NCI-H460 (cell line): ENCODE measurements at places on chromosomes 3 and 15.

DNA sequence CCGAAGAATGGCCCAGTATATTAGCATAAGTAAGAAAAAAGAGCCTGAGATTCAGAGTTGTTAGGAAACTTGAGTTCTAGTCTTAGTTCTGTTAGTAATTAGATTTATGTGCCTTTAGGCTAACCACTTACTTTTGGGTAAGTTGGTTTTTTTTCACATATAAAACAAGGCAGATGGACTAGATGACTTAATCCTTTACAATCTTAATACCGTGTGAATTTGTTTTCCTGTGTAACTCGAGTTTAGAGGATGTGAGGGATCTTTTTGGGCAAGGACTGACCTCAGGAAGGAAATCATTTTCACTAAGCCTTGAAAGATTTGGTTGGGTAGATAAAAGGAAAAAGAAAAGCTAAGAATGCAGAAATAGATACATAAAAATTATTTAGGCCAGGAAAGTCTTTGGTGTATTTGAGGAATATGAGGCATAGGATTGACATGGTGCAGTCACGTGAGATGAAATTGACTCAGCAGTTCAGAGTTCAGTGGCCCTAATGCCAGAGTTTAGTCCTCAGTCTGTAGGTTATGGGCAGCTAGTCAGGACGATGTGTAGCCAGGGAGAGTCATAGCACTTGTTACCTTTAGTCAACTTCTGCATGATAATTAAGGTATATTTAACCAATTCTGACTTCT is 34.6 kb downstream of the PAK2 start:
- no peak for DNase-seq

- no peak for DNase-seq
Measured at GRCh38 chr15:77342807-77343206, 77.1 kb downstream of the PEAK1 start.

DNA sequence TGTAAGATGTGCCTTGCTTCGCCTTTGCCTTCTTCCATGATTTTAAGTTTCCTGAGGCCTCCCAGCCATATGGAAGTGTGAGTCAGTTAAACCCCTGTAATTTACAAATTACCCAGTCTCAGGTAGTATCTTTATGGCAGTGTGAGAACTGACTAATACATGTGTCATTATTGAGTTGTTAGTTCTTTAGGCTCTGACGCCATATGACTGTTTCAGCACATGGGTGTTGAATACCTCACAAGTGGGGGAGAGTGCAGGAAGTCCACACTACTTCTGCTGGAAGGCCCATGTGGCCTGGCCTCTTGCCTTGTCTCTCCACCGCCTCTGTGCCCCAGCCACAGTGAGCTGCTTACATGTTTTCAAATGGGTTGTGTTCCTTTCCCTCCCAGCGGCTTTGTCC is 28.5 kb downstream of the MFSD1 start:
- DNase-seq: peak; percentile 56

- no peak for DNase-seq
Measured at GRCh38 chr3:98730338-98730737, 32.8 kb upstream of the ST3GAL6 start.

DNA sequence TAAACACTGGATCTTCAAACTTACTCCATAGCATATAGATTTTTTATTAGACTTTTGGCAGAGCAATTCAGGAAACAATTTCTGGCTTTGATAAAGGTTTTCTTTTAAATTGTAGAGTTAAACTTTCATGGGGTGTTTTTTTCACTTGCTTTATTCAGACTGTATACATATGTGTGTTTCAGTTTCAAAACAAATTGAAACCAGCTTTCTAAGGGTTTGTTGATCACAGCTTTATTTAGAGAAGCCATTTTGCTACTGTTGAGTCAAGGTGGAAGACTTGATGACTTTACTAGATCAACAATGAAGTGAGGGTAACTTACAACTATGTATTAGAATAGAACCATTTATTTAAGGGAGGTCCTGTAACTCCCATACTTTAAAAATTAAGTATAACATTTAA is 6.2 kb downstream of the UBE2E1 start:
- DNase-seq: no peak

- no peak for DNase-seq
Measured at GRCh38 chr3:78941587-78941986, 826.2 kb downstream of the ROBO1 start.

DNA sequence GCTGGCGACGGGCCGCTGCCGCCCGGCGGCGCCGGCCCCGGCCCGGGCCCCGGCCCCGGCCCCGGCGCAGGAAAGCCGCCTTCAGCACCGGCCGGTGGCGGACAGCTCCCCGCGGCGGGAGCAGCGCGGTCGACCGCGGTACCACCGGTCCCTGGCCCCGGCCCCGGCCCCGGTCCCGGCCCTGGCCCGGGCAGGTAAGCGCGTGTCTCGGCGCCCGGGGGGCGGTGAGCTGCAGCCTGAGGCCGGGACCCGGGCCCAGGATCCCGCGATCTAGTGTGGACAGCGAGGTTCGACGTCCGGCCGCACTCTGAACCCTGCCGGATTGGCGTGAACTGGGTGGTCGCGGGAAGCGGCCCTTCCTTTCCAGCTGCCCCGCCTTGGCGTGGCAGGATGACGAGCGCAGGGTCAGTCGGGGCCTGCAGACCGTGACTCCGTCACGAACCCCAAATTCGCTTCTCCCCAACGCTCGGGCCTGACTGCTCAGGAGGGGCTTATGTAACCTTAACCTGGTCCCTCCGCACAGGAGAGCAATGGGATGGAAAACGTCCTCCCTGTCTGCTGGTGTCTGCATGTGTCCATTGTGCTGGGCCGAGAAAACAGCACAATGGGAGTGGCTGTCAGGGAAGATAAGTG is 472 bp downstream of the BSN start:
- peak; percentile 8 for DNase-seq

GRCh38 chr3:127220497-127220896 is 27.6 kb downstream of the PRR23E start:
- DNase-seq: no peak

DNA sequence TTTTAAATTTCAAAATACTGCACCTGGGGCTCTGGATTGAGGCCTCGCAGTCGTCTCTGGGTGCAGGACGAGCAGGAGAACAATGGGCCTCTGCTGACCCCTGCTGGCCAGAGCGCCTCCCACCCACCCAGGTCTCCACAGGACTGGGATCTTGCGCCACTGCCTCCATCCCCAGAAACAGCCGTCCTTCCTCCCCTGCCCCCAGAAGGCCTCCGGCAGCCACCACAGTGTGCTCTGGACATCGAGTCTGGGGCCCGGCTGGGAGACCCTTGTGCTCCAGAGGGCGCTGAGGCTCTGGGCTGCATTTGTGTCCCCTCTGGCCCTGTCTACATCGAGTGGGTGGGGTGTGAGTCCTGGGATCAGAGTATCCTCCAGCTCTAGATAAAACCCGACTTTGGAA is 6.7 kb upstream of the ACSBG1 start:
- DNase-seq: peak; percentile 55

- no peak for DNase-seq
Measured at GRCh38 chr15:75348034-75348561, 1.3 kb downstream of the NEIL1 start.

DNA sequence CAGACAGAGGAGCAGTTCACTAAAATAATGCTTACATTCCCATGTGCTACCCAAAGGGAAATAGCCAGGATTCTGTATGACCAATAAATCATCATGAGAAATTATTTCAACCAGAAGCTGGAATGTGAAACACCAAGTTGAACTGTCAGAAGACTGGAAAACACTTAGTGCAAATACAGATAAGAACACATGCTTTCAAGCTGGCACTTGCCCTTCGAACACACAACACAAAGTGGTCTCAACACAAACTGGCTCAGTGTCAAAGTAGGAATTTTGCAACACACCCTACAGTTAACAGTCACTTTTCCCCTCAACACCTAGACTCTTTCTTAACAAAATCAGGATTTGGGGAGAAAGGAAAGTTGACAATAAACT is 1.3 kb downstream of the FSD2 start:
- DNase-seq: no peak

GRCh38 chr3:56087451-56088053 is 380.7 kb downstream of the ERC2 start:
- no peak for DNase-seq

- no peak for DNase-seq
Measured at GRCh38 chr15:88909956-88910831, 3.0 kb downstream of the MFGE8 start.

DNA sequence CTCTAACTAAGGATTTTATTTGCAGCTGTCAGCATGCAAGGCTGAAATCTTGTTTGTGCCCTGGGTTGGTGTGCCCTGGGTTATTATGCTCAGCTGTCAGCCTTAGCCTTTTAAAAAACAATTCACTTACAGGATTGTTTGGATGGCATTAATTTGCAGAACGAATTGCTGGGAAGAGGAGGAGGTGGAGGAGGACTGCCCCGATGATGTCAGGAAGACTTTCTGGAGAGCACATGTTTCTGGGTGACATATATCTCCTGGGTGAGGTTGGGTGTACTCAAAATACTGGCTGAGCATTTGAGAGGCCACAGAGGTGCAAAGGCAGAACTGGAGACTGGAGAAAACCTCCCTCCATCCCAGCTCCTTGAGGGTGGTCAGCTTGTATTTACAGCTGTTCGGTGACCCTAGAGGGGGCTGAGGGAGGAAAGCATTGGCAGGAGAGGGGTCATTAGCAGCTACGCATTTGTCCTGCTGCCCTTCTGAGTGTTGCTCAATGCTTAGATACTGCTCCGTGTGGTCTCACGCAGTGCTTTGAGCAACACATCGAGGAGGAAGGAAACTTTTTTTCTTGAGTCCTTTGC is 59.8 kb upstream of the PSMD6 start:
- no peak for DNase-seq

DNA sequence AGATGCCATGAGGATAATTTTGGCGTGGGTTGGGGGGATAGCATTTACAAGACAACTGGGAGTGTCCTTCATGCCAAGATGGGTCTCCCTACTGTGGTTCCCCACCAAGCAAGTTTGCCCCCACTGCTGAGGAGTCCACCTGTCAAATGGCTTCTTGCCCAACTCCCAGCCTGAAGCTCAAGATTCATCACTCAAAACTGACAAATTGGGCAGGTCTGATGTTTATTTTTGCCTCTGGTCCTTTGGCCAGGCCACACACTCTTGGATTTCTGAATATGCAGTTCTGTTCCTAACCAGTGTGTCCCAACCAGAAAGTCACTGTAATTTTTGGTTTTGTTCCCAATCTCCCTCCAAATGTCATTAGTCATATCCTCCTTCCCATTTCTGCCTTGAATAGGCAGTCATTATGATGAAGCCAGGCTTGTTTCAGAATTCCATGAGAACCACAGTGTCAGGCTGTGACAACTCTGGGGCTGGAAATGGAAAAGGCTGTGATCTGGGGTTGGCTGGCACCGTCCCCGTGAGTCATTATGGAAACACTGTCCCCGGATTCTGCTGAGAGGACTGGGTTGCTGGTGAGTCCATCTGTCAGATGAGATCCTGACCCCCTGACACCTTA is 29.3 kb upstream of the MEF2A start:
- DNase-seq: no peak

DNA sequence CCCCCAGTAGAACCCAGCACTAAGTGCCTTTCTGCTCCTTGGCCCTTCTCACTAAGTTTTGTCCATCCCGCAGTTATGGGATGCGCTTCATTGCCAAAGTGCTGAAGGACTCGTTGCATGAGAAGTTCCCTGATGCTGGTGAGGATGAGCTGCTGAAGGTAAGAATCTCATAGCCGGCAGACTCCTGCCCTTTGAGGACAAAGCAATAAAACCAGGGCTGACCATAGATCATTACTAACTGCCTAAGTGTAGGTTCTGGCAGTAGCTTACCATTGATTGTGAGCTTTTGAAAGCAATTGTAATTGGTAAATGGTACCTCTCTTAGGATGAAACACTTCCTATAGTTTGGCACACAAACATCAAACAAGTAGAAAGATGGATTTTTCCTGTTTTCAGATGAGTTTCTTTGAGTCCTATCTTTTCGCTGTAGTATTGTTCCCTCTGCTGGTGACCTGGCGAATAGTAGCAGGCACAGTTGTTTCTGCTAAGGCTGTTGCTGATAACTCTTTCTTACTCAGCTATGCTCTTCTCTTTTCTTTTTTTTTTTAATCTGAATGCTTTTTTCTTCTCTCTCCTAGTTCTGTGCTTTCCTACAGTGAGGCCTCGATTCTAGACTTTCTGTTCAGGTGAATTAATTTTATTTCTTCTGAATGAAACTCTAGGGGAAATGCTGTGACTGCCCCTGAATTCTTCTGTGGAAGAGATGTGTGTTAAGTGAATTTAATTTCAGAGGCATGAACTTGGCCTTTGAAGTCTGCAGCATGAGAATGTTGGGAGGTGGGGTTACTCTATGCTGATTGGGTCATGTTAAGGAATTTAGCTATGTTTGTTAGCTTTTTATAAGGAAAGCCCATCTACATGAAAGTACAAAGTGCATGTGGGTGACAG is 47.4 kb upstream of the CRTC3 start:
- peak; percentile 48 for DNase-seq

DNA sequence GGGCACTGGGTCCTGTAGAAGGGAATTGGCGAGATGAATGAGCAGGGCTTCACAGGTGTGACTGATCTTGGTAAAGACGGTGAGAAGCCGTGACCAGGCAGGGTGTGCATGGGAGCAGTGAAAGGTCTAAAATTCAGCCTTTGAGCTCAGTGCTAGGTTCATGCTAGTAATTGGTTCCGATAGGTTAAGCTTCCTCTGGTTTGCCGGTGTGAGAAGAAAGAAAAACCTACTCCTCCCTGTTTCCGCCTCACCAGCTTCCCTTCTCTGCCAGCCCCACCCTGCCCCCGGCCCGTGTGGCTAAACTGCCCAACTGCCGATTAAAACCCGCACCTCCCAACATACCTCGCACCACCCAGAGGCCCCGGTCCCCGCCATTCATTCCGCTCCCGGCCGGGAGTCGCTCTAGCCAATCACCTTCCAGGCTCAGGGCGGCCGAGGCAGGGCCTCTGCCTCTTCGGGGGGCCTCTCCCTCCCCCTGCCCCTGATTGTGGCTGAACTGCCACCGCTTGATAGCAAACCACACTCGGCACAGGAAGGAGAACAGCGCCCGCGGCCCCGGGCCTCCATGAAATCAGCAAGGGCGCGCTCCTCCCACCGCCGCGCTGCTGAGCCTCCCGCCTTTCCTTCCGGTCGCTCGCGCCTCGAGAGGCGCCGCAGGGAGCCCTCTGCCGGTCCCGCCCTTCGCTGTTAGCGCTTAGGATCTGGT is 7.3 kb upstream of the NRROS start:
- DNase-seq: peak; percentile 67

GRCh38 chr3:131470377-131470776 is 32.4 kb downstream of the MRPL3 start:
- no peak for DNase-seq

- DNase-seq: no peak
Measured at GRCh38 chr3:53140847-53141845, 10.9 kb upstream of the RFT1 start.

GRCh38 chr3:125644036-125645005 is 49.0 kb upstream of the OSBPL11 start:
- DNase-seq: no peak

DNA sequence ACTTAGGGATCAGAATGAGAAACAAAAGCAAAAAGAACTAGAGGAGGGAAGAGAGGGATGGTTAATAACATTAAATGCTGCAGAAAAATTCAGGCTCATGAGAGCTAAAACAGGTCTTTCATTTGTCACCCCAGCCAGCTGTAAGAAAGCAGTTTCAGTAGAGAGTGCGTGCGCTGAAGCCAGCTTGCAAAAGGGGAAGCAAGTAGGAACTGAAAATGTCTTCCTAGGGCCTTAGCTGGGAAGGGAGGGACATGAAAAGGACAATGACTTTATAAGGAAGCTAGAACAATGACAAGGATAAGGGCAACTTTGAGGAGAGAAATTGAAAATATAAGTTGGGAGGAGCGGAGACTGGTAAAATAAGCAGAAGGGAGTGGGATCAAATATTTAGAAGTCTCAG is 3.1 kb downstream of the CIAO2A start:
- DNase-seq: no peak
